SK-N-SH treated with all-trans-retinoic acid at 6 μM for 48 hours (cell line): ENCODE measurements at places on chromosomes 5 and 9.

GRCh38 chr5:170536525-170536924 is 32.7 kb downstream of the KCNIP1 start:
- ATAC-seq = no peak

DNA sequence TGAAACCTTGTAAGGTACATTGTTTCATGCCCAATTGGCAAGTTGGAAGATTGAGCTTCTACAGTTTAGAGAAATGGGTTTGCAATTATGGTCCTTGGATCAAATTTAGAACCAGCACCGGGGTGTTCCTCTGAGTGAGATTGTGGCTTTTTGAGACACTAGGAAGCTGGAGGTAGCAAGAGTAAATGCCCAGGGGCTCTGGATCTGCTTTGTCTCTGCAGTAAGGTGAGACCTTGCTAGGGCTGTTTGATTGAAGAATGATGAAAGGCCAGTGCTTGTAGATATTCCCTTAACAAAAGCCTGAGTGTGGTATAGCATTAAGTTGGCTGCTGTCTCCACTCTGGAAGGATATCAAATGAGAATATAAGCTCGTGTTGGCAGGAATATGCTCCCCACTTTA is 36.0 kb downstream of the WWC1 start:
- ATAC-seq = no peak

GRCh38 chr9:9216934-9217333 is 1395.9 kb downstream of the PTPRD start:
- ATAC-seq = no peak

DNA sequence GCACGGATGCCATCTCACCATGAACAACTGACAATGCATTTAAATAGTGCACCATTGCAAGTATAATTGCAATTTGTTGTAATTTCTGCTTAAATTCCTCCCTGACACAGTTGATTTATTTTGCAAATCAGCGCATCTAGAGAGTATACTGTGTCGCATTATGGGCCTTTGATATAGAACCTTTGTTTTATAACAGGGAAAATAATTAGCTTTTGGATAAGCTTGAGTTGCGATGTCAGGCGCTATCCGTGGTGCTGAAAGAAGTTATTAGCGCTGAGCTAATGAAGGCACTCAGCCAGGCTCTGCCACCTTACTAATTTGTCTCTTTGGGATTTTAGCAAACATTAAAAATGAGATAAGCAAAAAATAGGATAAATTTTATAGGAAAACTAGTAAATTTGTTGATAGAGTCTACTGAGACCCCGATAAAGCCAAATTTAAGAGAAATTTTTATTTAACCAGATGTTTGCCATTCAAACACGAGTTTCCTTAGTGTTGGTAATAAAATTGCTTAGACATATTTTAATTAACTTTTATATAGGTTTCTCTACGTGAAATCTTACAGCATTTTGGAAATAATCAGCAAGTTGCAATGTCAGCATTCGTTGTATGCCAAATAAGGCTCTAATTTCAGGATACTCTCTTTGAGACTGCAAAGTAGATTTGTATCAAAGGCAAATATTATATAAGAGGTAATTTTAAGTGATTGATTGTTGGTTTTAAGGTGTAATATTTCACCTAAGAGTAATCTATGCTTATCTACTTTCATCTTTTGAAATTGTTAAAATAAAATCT is 355.5 kb downstream of the TLR4 start:
- ATAC-seq = no peak

GRCh38 chr5:78747055-78747454 is 98.5 kb upstream of the LHFPL2 start:
- ATAC-seq = no peak

DNA sequence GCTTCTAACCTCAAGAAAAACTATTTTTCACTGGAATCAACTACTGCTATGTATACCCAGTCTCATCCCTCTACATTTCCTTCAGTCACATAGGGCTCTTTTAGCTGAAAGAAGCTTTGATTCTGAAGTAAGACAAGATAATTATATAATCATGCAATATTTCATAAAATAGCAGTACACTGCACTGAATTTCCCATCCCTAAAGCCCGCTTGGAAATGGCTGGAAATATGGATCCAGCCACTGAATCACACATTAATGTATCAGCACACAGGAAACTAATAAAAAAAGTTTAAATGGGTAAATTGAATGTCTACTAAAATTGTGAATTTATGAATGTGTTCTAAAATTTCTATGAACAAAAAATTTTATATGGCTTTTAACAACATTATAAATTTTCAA is 808.7 kb downstream of the PTPRD start:
- no peak for ATAC-seq

GRCh38 chr9:124871156-124871561 is 9.2 kb downstream of the ARPC5L start:
- no peak for ATAC-seq

- ATAC-seq = no peak
These were observed 148.8 kb downstream of the MEF2C start for GRCh38 chr5:88734191-88734640.

DNA sequence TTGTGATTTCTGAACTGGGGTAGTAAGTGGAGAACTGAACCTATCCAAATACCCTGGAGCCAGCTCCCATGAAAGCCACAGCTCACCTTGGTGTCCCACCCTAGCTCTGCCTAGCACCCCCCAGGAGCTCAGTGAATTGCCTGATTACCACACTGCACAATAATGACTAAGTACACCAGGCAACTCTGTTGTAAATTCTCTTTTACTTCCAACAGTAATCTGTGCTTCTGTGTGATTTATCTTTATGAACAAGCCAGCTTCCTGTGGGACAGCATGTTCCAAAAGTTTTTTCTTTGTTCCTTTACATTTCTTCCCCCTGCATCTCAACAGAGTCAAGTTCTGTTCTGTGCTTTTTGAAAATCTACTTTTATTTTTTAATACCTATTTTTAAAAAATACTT is 22.1 kb upstream of the GRPEL2 start:
- no peak for ATAC-seq

DNA sequence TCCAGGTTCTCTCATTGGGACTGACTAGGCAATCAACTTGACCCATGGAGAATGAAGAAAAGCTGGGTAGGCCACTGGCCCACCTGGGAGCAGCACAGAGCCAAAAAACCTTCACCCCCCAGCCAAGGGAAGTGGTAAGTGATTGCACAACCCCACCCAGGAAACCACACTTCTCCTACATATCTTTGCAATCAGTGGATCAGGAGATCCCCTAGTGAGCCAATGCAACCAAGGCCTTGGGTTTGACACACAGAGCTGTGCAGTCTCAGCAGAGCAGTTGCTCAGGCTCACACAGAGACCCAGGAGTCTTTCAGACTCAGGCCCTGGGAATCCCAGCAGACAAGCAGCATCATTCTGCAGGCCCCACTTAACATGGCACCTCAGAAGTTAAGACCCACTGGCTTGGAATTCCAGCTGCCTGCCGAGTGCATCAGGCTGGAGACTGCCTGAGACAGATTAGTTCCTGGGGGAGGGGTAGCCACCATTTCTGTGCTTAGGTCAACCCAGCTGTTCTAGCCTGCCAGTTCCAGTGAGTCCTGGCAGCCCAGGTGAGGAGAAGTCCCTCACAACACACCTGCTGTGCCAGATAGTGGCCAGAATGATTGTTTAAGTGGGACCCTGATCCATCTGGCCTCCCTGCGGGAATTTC is 136.4 kb downstream of the SAXO1 start:
- no peak for ATAC-seq

DNA sequence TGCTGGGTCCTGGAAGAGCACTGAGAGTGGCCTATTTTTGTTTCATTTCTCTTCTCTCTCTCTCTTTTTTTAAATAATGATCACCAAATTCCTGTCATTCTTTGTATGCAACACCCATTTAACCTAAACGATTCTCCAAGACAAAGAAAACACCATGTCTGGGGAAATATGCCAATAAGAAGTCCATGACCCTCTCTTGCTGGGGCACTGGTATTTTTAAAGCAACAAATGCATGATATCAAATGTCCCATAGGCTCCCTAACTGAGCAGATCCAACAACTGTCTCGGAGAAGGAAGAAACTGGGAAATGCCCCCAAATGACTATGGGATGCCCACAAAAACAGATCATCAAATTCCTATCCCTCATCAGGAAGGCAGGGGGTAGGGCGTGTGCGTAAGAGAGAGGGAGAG is 567.4 kb downstream of the CCDC171 start:
- no peak; the same call in 1 of the 3 replicates for ATAC-seq

DNA sequence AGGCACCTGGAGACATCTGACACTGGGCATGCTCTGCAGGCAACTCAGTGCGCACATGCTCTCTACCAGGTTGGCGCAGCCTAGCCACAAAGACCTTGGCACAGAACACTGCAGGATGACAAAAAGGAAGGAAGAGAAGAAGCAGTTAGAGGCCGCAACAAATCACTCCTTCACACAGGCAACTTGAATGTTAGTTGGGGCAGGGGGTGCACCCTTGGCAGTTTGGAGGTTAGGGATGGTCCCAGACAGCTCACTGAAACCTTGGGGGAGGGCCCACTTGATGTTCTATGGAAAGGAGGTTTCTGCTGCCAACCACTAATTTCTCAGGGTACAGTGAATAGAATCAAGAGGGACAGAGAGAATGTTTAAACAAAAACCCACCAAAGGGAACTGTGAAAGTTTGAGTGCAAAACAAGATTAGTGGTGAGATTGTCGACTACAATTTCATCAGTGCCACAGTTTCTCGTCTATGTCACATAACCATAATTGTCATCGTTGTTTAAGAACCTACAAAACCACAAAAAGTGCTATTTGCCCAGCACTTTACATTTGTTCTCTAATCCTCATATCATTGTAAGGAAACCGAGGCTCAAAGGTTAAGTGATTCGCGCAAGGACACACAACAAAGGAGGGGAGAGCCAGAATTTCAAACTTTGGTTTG is 48.7 kb downstream of the FBXW11 start:
- 0 out of 3 replicates have a peak, but pooled peaks have one; percentile 23 for ATAC-seq

- no peak for ATAC-seq
These were observed 316.6 kb downstream of the DNAH5 start for GRCh38 chr5:13627673-13628454.

GRCh38 chr5:59722874-59723273 is 170.7 kb downstream of the PDE4D start:
- ATAC-seq = peak; percentile 41; the same call in 1 of the 3 replicates

DNA sequence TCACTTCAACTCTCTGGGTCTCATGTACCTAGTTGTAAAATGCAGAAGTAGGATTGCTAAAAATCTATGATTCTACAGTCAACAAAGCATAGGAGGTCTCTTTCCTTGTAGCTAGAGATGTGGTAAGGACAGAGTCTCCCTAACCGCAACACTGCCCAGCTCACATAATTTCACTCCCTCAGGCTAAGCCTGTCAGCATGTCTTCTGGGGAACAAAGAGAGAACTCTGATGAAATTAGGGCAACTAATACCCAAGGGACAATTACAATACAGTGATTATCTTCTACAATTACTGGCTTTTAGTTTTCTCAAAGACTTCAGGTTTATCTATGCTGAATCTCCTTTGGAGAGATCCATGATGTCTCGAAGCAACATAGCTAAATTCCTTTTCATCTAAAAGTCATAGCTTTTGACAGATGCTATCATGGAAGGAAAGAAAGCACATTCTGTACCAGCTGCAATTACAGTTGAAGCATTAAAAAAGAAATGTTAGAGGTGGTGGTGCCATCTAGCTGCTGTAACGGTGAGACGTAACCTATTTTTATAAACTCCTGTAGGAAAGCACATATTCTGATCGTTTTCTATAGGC is 141.1 kb upstream of the TARS1 start:
- peak; percentile 91 for ATAC-seq

DNA sequence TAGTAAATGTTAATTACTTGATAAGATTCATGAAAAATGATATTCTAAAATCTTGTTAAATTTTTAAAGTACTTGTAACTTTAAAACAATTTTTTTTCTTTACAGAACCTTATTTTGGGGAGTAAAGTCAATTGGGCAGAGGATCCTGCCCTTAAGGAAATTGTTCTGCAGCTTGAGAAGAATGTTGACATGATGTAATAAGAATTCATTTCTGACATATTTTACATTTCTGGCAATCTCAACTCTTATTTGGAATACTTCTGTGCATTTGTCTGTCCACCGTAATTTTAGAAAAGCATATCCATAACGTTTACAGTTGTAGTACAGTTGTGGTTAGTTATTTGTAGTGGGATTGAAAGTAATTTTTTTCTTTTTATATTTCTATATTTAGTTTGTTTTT is 20.2 kb downstream of the CENPH start:
- ATAC-seq = peak; percentile 20; the same call in 1 of the 3 replicates

GRCh38 chr5:168705321-168705720 is 126.2 kb upstream of the PANK3 start:
- ATAC-seq = no peak

DNA sequence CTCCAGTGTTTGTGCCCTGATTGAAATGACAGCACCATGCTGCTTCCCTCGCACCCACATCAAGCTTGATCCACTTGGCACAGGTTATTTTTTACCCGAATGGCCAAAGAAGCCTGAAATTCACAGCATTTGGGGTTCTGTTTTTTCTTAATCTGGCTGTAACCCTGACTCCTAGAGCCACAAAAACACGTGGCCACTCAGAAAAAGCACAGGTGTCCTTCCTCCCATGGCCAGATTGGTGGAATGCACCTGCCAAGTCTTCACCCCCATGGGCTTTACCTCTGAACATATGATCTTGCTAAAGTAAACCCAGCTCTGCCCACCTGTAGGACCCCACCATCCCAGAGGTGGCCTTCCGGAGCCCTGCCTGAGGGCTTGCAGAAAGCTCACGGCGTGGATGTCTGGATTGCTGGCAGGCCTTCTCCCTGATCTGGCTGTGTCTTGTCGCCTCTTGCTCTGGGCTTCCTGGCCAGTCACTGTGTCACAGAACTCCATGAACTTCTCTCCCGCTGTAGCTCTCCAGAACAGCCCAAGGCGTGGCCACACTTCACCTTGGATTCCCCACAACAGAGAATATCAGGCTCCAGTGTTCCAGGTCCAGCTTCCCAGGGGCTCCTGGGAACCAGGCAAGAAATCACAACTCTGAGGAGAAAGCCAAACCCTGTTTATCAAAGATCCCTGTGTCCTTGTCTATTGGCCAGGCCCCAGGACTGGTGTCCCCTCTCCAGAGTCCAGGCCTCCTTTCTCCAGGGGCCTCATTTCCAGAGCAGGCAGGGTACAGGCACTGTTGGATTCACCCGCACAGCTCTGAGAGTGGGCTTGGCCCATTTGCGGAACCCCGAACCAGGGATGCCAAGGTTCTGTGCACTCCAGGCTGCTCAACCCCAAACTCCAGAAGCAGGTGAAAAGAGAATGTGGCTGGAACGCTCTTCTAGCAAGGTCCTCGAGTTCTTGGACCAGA is 272.5 kb downstream of the SYK start:
- ATAC-seq = no peak

- no peak for ATAC-seq
These were observed 114.0 kb downstream of the MED10 start for GRCh38 chr5:6264394-6264793.

DNA sequence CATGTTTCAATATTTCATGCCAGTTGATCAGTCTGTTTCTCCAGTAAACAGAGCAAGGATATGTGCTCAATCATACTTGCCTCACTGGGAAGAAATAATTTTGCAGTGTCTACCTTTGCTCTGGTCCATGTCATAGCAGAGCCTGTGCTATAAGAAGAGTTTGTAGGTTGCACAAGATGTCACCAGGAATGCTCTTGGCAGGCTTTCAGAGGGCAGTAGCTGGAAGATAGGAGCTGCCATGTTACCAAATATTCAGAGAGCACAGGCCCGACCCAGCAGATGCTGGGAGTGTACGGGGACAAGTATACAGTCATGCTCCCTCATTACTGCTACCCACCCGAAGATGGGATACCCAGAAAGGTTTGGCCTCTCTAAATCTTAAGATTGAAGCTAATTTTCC is 102.7 kb downstream of the UGCG start:
- ATAC-seq = no peak
